ENCODE measurements at places on chromosomes 1 and 21.

GRCh38 chr1:105934806-105935205 is 1121.7 kb upstream of the PRMT6 start:
- no peak for DNase-seq

DNA sequence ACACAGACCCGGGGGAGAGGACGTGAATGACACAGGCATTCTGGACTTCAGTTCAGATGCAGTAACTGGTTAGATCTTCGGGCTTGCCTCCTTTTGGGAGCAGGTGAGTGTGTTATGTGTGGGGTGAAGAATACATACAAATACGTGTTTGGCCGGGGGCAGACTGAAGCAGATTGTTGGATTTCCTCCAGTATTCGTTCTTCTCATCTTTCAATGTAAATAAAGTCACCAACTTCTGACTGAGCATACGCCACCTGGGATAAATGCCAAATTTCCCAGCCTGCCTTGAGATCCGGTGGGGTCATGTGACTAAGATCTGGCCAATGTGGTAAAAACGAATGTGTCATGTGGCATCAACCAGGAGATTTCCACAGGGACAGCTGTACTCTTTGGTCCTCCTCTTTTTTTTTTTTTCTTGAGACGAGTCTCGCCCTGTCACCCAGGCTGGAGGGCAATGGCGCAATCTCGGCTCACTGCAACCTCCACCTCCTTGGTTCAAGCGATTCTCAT is 189.8 kb downstream of the RGS7 start:
- no peak for DNase-seq

GRCh38 chr21:36461918-36462486 is 17.9 kb downstream of the CLDN14 start:
- no peak for DNase-seq

GRCh38 chr1:15443281-15443680 is 5.0 kb downstream of the CTRC start:
- DNase-seq: no peak

DNA sequence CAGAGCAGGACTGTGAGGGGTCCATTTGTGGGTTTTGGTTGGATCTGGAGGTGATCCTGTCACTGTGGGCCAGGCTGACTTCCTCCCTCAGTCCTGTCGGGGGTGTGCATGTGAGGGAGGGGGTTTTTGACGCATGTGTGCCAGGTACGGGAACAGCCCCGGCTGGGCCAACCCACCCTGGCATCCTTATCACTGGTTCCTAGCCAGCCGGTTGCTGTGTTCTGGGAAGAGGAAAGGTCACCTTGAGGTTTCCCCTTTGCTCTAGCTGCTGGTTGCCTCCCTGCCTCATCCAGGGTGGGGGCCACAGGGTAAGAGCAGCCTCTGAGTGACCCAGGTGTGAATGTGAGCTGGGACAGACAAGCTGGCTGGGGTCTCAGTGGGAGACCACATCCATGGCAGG is 2.5 kb downstream of the SLC26A9 start:
- no peak for DNase-seq
